ENCODE measurements at places on chromosomes 11 and 22. TPM values are rescaled to one million over a fixed set of nuclear protein-coding genes. Genes with fewer than 3 reads are reported as not detected.

- no peaks in the 10 kb centered on the region for H3K27me3 ChIP-seq
- no peaks in the 10 kb centered on the region for H3K36me3 ChIP-seq
- no peak for DNase-seq
- no peak overlapping the region for H3K4me3 ChIP-seq
- no peak overlapping the region for H3K27ac ChIP-seq
These were observed 19.6 kb upstream of the JAM3 start for GRCh38 chr11:134049303-134049702.

Gene HORMAD2
- not detected for polyA plus RNA-seq

GRCh38 chr11:56331861-56332491, 13.9 kb upstream of the OR8K1 start:
- H3K36me3 ChIP-seq: no peaks in the 10 kb centered on the region
- peak overlapping the region; percentile 52 for H3K4me3 ChIP-seq
- H3K27ac ChIP-seq: no peak overlapping the region
- H3K27me3 ChIP-seq: no peaks in the 10 kb centered on the region
- peak; percentile 45 for DNase-seq

Gene RFPL2
- polyA plus RNA-seq: 0.05 TPM

DNA sequence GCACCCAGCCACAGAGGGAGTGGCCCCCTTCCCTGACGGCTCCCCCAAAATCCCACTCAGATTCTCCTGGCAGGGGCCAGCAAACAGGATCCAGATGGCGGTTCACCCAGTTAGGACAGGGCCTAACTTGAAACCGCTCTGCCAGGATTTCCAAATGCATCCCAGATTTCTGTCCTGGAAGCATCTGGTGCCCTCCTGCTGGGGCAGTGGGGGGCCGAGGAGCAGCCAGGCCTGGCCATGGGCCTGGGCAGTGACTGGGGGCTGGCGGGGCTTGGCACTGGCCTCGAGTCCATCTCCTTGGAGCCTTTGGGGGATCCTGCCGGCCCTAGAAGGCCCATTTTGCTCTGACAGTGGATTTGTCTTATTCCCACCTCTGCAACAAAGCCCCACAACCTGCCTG, 17.9 kb upstream of the EMID1 start:
- H3K4me3 ChIP-seq: no peak overlapping the region
- H3K4me1 ChIP-seq: no peaks in the 10 kb centered on the region
- DNase-seq: peak; percentile 50
- H3K27me3 ChIP-seq: no peaks in the 10 kb centered on the region
- no peak overlapping the region for H3K27ac ChIP-seq

Gene KRTAP5-7
- 0.06 TPM for polyA plus RNA-seq

DNA sequence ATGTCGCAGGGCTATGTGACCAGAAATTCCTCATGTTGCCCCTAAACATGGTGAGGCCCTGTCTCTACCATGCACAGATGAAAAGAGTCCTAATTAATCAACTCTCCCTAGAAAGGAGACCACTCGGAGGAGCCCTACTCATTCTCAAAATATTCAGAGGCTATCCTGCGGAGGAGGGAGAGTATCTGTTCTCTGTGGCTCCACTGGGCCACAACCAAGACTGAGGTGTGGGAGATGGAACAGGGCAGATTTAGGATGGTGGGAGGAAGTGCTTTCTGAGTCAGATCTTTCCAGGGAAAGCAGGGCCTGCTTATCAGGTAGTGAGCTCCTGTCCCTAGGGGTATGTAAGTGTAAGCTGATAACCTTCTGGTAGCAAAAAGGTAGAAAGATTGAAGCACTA, 37.0 kb upstream of the PRDM11 start:
- DNase-seq: no peak

GRCh38 chr11:27871056-27871455, 170.8 kb upstream of the BDNF start:
- no peaks in the 10 kb centered on the region for H3K4me1 ChIP-seq
- no peak overlapping the region for H3K27ac ChIP-seq
- H3K36me3 ChIP-seq: no peaks in the 10 kb centered on the region
- no peak overlapping the region for H3K4me3 ChIP-seq
- H3K27me3 ChIP-seq: no peaks in the 10 kb centered on the region
- no peak for DNase-seq

GRCh38 chr11:86637988-86638387, 34.4 kb downstream of the ME3 start:
- no peak overlapping the region for H3K27ac ChIP-seq
- no peaks in the 10 kb centered on the region for H3K36me3 ChIP-seq
- no peak for DNase-seq
- H3K4me1 ChIP-seq: no peaks in the 10 kb centered on the region
- no peak overlapping the region for H3K4me3 ChIP-seq

GRCh38 chr22:17518406-17518805, 44.9 kb upstream of the SLC25A18 start:
- H3K4me1 ChIP-seq: no peaks in the 10 kb centered on the region
- H3K27me3 ChIP-seq: peaks cover 67% of the 10 kb centered on the region
- no peak overlapping the region for H3K4me3 ChIP-seq
- H3K36me3 ChIP-seq: no peaks in the 10 kb centered on the region

DNA sequence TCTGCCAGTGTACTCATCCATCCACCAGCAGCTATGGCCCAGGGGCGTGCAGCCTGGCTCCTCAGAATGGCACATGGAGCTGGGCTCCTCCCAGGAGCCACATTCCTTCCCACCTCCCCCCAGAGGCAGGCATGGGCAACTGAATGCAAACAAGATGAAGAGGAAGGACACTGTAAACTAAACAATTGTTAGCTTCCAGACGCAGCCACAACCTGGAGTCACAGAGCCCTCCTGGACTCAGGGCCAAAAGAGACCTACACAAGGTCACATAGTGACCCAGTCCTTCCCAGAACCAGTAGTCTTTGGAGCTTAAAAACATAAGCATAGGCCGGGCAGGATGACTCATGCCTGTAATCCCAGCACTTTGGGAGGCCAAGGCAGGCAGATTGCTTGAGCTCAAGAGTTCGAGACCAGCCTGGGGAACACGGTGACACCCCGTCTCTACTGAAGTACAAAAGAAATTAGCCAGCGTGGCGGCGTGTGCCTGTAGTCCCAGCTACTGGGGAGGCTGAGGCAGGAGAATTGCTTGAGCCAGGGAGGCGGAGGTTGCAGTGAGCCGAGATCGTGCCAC, 30.7 kb upstream of the CLDN5 start:
- H3K36me3 ChIP-seq: no peaks in the 10 kb centered on the region
- no peak overlapping the region for H3K4me3 ChIP-seq
- H3K27ac ChIP-seq: no peak overlapping the region
- DNase-seq: peak; percentile 40

DNA sequence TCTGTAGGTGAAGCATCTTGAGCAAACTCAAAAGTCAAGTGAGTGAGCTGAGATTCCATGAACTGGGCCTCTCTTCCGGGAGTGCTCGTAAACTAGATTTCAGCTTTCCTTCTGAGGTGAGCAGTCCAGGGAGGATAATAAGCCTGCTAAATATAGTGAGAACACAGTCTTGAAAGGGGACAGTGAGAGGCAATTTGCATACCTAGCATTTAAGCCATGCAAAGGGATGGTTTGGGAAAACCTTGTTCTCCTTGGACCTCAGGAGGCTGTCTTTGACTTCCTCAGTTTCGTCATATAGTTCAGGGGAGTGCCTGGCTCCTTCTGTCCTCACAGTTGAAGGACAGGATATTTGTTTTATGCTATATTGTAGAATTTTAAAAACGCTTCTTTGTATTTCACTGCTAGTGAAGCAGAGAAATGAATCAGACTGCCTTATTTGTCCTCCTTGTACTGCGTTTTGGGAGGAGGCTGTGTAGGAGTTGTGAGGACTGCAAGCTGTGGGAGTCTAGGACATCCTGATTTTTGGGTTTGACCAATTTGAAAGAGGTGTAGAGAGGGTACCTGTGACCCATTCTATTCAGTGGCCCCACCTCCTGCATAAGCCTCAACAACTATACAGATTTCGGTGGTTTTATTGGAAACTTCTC, 11.0 kb upstream of the SORL1-AS1 start:
- no peaks in the 10 kb centered on the region for H3K27me3 ChIP-seq
- no peak overlapping the region for H3K4me3 ChIP-seq
- DNase-seq: no peak
- peaks cover 35% of the 10 kb centered on the region for H3K4me1 ChIP-seq
- no peaks in the 10 kb centered on the region for H3K36me3 ChIP-seq
- H3K27ac ChIP-seq: peak overlapping the region; percentile 74

Gene ZNF70
- polyA plus RNA-seq: 0.80 TPM

Gene MRGPRE
- not detected for polyA plus RNA-seq

Gene MS4A12
- polyA plus RNA-seq: not detected

DNA sequence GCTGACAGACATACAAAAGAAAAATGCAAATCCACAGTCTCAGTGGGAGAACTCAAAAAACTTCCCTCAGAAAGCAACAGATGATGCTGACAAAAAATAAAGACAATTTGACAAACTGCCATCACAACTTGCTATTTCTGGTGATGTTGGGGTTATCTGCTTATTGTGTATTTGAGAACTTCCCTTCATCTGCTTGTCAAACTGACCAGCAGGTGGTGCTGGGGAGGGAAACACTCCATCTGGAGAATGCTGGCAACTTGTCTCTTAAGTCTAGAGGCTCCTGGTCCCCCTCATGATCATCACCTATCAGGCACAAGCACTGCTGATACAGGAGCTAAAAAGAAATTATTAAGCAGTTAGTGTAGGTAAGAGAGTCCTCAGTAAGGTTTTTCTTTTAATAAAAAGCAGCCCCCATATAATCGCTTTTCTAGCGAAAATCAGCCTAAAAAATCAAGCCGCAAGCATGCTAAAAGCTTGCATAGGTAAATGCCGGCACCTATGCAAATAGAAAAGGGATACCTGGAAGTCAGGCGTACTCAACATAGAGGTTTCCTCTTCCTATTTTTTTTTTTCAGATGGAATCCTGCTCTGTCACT, 9.8 kb upstream of the FAM111B start:
- H3K27me3 ChIP-seq: peaks cover 3% of the 10 kb centered on the region
- H3K4me1 ChIP-seq: no peaks in the 10 kb centered on the region
- peak; percentile 34 for DNase-seq
- no peak overlapping the region for H3K4me3 ChIP-seq
- H3K36me3 ChIP-seq: no peaks in the 10 kb centered on the region

GRCh38 chr11:75505916-75506692, 19.6 kb downstream of the GDPD5 start:
- H3K4me3 ChIP-seq: no peak overlapping the region
- no peaks in the 10 kb centered on the region for H3K4me1 ChIP-seq
- H3K36me3 ChIP-seq: no peaks in the 10 kb centered on the region
- DNase-seq: peak; percentile 36
- no peaks in the 10 kb centered on the region for H3K27me3 ChIP-seq

Gene FOSL1
- 30.1 TPM for polyA plus RNA-seq

GRCh38 chr11:31772412-31772811, 38.7 kb downstream of the PAX6 start:
- no peak overlapping the region for H3K4me3 ChIP-seq
- H3K36me3 ChIP-seq: no peaks in the 10 kb centered on the region
- no peaks in the 10 kb centered on the region for H3K4me1 ChIP-seq
- no peak overlapping the region for H3K27ac ChIP-seq
- DNase-seq: no peak

DNA sequence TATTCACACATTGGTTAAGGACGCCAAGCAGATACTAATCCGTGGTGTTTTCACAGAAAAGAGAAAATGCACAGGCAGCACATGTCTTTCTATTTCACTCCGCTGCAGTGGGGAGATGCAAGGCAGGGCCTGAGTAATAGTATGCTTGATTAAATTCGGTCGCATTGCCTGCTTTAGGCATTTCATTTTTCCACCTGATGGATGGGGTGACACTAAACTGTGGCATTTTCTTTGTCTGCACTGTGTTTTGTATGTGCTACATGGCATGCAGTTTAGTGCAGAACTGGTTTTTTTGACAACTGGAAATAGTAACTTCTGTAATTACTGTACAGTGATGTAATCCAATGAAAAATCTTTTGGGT, 94.9 kb downstream of the SLC17A6 start:
- no peaks in the 10 kb centered on the region for H3K4me1 ChIP-seq
- no peak overlapping the region for H3K4me3 ChIP-seq
- H3K27me3 ChIP-seq: no peaks in the 10 kb centered on the region

- H3K4me1 ChIP-seq: peaks cover 8% of the 10 kb centered on the region
- no peak for DNase-seq
- no peaks in the 10 kb centered on the region for H3K27me3 ChIP-seq
These were observed 35.1 kb downstream of the FLI1 start for GRCh38 chr11:128728767-128729587.

DNA sequence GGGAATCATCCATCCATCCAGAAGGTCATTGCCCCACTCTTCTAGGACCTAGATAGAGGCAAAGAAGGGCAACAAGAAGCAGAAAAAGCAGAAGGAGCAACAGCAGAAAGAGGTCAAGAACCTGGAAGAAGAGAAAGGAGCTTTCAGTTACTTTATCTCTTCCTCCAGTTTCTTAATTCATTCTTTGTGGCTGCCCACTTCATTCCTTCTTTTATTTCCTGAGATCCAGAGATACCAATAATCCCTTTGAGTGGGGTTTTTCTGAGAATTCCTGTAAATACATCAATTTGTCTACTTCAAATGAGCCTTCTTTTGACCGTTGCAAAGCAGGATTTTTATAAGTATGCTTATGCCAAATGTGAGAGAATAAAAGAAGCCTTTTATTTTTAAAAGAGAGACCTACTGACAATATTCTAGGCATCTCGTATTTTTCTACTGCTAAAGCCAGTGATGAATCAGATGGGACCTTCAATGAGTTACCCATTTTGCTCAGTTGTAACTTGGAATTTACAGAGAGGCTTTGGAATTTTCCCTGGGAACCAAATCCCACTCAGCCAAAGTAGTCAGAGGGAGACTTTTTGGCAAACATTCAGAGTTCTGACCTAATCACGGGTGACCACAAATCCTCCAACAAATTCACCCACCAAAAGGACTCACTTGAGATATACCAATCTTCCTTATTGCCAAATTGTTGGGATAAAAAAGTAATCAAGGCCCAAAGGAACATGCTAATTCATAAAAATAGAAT, 54.9 kb downstream of the ZC3H12C start:
- H3K4me1 ChIP-seq: peaks cover 25% of the 10 kb centered on the region
- H3K27ac ChIP-seq: peak overlapping the region; percentile 73
- H3K36me3 ChIP-seq: no peaks in the 10 kb centered on the region
- H3K4me3 ChIP-seq: no peak overlapping the region
- no peaks in the 10 kb centered on the region for H3K27me3 ChIP-seq

Gene TRIM29
- not detected for polyA plus RNA-seq

DNA sequence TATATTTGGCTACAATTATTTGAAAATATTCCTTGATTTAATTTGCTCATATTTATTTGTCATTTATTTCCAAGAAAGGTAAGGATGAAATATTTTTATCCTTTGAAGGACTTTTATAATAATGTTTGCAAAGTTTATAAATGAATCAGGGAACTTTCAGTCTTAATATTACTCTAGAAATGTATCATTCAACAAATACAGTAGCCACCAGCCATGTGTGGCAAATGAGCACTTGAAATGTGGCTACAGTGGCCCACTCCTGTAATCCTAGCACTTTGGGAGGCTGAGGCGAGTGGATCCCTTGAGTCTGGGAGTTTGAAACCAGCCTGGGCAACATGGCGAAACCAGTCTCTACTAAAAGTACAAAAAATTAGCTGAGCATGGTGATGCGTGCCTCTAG, 20.3 kb upstream of the PHF21A start:
- no peaks in the 10 kb centered on the region for H3K36me3 ChIP-seq
- H3K27ac ChIP-seq: no peak overlapping the region
- no peaks in the 10 kb centered on the region for H3K27me3 ChIP-seq
- H3K4me3 ChIP-seq: no peak overlapping the region

GRCh38 chr11:128814856-128815705, 52.0 kb downstream of the KCNJ1 start:
- H3K4me3 ChIP-seq: no peak overlapping the region
- no peaks in the 10 kb centered on the region for H3K36me3 ChIP-seq
- H3K27ac ChIP-seq: no peak overlapping the region
- DNase-seq: peak; percentile 49

Gene ASCL3
- not detected for polyA plus RNA-seq

Data from SK-N-SH (cell line).